ENCODE measurements at places on chromosomes 2 and 18.

DNA sequence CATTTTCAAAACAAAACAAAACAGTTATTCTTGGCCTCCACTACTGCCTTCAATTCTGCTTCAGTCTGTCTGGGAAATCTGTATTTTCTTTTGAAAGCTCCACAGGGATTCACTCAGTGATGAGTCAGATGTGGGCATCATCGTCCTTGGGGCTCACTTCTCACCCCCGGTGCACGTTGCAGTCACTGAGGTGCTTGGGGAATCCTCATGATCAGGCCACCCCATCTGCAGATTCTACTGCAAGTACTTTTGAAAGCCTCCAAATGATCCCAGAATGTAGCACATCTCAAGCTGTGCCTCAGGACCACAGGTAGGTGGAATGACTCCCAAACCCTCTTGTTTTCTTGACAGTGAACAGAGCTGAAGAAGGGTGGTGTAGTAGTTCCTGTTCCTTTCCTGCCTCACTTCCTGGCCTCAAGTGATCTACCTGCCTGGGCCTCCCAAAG lies 34.3 kb downstream of the LPIN2 start:
- DNase-seq, result no peak

GRCh38 chr2:45891719-45892424 lies 240.4 kb downstream of the PRKCE start:
- no peak for DNase-seq

- DNase-seq, result no peak
These were observed 2.1 kb downstream of the LIPT1 start for GRCh38 chr2:99156891-99157290.

DNA sequence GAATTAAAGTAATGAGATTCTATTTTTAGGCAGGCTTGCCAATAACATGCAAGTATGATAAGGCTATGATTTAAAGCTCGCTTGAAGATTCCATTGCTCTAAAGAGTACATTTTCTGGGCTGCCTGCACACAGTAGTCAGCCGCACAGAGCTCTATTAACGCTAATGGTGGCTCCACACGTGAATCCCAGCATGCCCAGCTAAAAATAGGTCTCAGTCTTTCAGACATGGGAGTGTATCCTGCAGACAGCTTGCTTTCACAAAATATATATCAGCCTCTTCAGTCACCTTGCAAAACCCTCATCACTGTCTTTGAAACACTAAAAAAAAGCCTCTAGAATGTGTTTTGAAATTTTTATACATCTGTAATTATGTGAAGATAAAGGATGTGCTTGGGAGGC lies 418.1 kb downstream of the MTX2 start:
- DNase-seq, result no peak

- no peak for DNase-seq
These were observed 160.0 kb downstream of the CLIP4 start for GRCh38 chr2:29275186-29275585.

GRCh38 chr2:11539317-11540147 lies 5.7 kb downstream of the GREB1 start:
- peak; percentile 62 for DNase-seq

- DNase-seq, result no peak
These were observed 81.8 kb upstream of the SH3BP4 start for GRCh38 chr2:234869969-234870368.

DNA sequence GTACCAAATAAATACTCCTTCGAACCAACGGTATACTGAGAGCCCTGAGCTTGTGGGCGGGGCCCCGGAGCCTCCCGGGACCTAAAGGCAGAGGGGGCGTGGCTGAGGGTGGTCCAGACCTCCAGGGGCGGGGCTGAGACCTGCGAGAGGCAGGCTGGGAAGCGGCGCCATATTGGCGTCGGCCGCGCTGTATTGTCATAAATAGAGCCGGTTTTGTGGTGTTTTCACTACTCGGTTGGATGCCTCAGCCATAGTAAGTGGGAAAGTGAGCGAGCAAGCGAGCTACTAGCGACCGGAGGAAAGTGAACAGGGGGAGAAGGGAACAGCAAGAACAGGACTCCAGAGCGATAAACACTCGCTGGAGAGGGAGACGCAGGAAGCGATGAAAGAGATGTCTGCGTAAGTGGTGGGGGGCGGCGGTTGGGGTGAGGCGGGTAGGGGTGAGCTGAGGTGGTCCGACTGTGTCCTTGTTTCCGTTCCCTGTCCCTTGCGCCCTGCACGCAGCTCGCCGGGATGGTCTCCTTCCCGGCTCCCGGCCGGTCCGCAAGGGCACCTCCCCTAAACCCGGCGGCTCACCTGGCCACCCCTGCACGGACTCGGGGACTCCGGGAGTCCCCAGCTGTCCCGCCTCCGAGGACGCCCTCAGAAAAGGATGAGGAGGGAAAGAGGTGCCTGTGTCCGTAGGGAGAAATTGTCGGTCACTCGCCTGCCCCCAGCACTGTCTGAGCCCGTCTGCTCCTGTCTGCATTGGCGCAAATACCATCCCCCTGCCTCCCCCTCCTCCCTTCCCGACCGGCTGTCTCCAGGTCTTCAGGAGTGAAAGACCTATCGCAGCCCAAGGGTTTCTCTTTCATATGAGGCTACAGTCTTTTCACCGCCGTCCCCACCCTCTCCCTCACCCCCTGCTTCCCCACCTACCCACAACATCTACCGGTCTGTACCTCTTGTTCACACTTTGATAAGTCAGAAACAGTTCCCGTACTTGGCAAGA lies at the start of gene PAPOLG:
Gene PAPOLG, plus strand, starts transcription at position 172 of the 991 bp plus-strand sequence. Its CDS starts 211 bp downstream, at position 383.
- peak; percentile 98 for DNase-seq

DNA sequence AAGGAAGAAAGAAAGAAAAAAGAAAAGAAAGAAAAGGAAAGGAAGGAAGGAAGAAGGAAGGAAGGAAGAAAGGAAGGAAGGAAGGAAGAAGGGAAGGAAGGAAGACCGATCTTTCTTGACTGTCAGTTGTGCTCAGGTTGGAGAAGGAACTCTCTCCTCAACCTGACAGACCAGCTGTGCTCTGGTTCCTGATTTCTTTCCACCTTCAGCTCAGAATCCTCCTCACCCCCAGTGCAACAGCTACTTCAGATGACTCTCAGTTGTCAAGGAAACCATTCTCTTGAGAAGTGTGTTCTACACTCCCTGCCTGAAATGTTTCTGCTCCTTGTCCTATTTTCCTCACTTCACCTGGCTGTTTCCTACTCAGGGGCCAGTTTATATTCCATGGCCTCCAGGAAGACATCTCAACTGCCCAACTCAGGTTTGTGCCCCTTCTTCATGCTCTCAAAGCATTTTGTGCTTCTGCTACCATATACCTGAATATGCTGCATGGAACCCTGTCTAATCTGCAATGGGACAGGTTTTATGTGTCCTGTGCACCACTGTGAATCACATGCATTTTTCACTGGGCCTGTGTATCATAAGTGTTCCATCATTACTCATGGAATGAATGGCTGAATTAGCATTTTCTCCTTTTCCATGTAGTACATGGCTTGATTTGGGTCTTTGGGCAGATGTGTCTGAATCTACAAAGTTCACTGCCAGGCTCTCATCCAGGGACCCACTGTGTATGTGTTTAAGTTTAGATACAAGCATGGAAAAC lies 32.8 kb upstream of the DOCK10 start:
- no peak for DNase-seq

DNA sequence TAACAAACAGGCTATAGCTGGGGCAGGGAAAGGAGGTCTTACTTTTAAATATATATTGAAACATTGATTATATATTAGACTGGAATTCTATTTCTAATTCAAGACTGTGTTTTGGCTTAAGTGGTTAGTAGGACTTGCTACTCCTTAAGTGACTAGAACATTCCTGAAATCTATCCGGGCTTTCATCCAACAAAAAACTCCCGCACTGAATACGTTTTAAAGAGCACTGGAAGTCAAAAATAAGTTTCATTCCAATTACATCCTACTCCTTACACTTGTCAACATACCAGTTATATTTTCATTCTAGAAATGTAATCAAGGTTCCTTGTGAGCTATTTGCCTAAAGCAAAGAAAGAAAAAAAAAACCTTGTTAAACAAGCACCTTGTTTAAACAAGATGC lies 204.6 kb downstream of the SP3 start:
- DNase-seq, result no peak

- DNase-seq, result no peak
These were observed 135.5 kb downstream of the FHOD3 start for GRCh38 chr18:36432880-36433555.

DNA sequence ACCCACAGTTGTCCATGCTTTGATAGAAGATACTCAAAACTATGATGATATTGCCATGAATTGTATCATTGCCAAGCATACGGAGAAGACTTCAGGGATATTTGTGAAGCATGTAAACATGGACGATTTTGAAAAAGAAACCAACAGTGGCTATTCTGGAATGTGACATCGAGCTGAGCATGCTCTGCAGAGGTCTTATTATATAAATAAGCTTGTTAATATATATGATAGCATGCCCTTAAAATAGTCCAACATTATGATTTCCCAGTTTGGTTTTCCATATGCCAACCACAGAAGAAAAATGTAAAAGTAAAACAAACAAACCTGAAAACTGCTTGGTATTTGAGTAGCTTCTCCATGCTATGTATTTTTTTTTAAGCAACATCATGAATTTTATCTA lies 159.1 kb downstream of the LNPK start:
- DNase-seq, result no peak

- no peak for DNase-seq
These were observed 179.5 kb downstream of the SMAD2 start for GRCh38 chr18:47750889-47751423.

GRCh38 chr2:95350774-95351597 lies 51.5 kb upstream of the FAHD2A start:
- no peak for DNase-seq

GRCh38 chr18:57710226-57710625 lies 88.6 kb upstream of the NARS1 start:
- no peak for DNase-seq

GRCh38 chr2:44935729-44936098 lies 5.8 kb upstream of the SIX3 start:
- no peak for DNase-seq

- no peak for DNase-seq
These were observed 110.0 kb upstream of the EPB41L3 start for GRCh38 chr18:5653802-5654201.

Measured in nephron progenitor cell (in vitro differentiated cells).